Caki2 (cell line): ENCODE measurements at places on chromosomes 6 and 20. TPM values are rescaled to one million over a fixed set of nuclear protein-coding genes. Genes with fewer than 3 reads are reported as not detected.
A peak's percentile ranks its signal among the peaks of the same experiment; 100 is the strongest.

Gene SNX3
- total RNA-seq = 142 and 169 TPM in 2 replicates

Gene HAO1
- not detected in 2 replicates for total RNA-seq

DNA sequence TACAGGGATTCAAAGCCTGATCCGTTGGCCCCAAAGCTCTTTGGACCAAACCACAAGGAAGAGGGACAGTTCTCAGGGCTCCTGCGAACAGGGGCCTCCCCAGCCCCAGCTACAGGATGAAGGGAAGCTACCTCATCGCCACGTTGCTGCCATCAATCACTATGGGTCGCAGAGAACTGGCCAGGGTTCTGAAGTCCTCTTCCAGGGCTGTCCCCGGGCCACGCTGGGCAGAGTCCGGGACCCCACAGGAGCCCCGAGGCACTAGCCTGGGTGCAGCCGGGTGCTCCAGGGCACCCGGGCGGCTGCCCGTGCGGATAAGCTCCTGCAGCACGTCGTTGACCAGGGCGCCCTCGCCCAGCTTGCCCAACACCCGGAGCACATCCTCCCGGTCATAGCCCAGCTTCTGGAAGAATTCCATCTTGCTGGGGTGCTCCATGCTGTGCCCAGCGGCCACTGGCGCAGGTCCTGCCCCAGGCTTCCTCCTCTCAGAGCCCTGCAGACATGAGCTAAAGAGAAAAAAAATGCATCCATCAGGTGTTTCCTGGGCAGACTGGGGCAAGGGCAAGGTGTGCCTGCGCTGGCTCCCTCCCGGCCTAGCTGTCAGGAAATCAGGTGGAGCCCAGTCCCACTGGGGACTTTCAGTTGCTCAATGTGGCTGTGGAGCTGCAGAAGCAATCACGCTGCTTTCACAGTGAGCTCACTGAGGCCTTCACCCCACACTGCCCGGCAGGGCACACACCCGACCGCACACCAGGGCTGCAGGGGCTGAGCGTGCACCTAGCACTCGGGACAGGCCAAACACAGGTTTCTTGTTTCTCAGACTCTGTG lies 10.5 kb downstream of the ZC3H12D start:
- DNase-seq = no peak

- DNase-seq = no peak
Measured at GRCh38 chr6:167506443-167507301, 181.8 kb downstream of the TTLL2 start.

- DNase-seq = no peak
Measured at GRCh38 chr6:165969184-165969583, 198.5 kb downstream of the TBXT start.

- DNase-seq = no peak
Measured at GRCh38 chr20:44470327-44470726, 5.3 kb upstream of the TTPAL start.

- DNase-seq = no peak
Measured at GRCh38 chr6:163337958-163338357, 76.6 kb upstream of the QKI start.

GRCh38 chr6:117167520-117168271 lies 97.7 kb upstream of the VGLL2 start:
- peak; percentile 92 for DNase-seq

DNA sequence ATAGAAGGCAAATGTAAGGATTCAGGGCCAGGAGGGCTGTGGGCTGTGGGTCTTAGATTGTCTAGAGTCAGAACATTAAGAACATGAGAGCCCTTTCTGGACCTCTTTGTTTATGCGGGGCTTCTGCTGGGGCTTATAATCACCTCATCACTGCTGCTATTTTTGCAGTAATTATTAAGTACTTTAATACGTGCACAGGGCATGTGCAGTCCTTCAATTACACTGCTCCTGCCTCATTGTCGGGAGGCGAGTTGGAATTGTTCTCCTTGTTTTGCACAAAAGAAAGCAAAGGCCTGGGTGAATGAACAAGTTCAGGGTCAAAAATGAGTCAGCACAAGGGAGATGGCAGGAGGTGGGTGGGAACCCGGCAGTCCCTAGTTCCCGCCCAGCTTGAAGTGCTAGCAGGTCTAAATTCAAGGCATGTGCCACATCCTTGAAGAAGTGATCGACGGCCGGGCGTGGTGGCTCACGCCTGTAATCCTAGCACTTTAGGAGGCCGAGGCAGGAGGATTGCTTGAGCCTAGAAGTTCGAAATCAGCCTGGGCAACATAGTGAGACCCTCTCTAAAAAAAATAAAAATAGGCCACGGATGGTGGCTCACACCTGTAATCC lies 34.4 kb upstream of the PTPN1 start:
- peak; percentile 81 for DNase-seq
